ENCODE measurements at places on chromosomes 2 and 18. TPM values are rescaled to one million over a fixed set of nuclear protein-coding genes. Genes with fewer than 3 reads are reported as not detected.

DNA sequence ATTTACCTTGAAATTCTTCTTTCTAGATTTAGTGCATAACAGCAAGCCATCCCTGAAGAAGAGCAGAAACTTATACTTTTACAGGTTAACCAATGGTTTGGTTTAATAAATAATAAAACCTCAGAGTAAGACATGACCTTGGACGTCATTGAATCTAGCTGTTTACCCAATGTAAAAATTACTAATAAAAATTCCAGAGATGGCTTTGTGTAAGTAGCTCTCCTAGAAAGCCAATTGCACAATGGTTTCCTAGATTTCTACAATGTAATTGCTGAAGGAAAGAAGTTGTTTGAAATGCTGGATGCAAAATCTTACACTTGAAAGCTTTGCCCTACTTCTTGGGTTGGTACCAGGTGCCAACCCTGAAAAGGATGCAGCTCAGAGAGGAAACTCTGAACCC, 1.5 kb downstream of the XDH start:
- no peak for DNase-seq
- H3K4me3 ChIP-seq: no peak overlapping the region
- H3K27me3 ChIP-seq: no peaks in the 10 kb centered on the region
- H3K4me1 ChIP-seq: no peaks in the 10 kb centered on the region

GRCh38 chr2:12428324-12428723, 288.4 kb upstream of the TRIB2 start:
- H3K27ac ChIP-seq: no peak overlapping the region
- H3K4me1 ChIP-seq: peaks cover 3% of the 10 kb centered on the region
- H3K4me3 ChIP-seq: no peak overlapping the region
- peak; percentile 90 for DNase-seq
- no peaks in the 10 kb centered on the region for H3K27me3 ChIP-seq
- no peaks in the 10 kb centered on the region for H3K36me3 ChIP-seq

DNA sequence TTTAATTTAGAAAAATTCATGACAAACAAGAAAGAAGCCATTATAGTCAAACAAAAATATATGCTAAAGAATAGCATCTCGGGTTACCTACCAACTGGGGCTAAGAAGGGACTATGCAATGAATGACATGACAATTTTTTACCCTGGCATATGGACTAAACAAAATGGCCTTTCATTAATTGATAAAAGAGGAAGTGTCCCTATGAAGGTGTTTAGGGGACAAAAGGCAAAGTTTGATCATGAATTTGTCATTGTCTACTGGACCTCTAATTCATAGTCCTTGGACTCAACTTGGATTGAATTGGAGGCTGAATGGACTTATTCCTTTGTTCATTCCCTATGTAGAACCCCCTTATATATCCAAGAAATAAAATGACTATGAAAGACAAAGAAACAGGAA, 12.7 kb downstream of the MAIP1 start:
- H3K4me1 ChIP-seq: no peaks in the 10 kb centered on the region
- no peaks in the 10 kb centered on the region for H3K27me3 ChIP-seq

DNA sequence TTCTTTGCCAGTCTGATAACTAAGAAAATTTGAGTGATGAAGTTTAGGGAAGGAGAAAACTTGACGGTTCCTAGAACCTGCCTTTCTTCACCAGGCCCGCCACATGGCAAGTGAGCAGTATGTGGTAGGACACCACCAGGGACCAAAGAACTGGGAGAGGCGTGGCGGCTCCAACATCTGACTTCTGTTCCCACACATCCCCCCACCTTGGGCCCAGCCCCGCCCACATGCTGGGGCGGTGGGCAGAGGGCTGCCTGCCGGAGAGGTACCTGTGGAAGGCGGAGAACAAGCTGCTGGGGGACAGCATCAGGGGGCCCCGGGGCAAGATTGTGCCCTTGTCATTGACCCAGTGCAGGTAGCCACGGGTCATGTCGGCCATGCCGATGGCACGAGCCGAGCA, 75.0 kb downstream of the EMILIN2 start:
- H3K27ac ChIP-seq: no peak overlapping the region
- no peak overlapping the region for H3K4me3 ChIP-seq
- DNase-seq: no peak
- H3K4me1 ChIP-seq: no peaks in the 10 kb centered on the region
- peaks cover 33% of the 10 kb centered on the region for H3K36me3 ChIP-seq

DNA sequence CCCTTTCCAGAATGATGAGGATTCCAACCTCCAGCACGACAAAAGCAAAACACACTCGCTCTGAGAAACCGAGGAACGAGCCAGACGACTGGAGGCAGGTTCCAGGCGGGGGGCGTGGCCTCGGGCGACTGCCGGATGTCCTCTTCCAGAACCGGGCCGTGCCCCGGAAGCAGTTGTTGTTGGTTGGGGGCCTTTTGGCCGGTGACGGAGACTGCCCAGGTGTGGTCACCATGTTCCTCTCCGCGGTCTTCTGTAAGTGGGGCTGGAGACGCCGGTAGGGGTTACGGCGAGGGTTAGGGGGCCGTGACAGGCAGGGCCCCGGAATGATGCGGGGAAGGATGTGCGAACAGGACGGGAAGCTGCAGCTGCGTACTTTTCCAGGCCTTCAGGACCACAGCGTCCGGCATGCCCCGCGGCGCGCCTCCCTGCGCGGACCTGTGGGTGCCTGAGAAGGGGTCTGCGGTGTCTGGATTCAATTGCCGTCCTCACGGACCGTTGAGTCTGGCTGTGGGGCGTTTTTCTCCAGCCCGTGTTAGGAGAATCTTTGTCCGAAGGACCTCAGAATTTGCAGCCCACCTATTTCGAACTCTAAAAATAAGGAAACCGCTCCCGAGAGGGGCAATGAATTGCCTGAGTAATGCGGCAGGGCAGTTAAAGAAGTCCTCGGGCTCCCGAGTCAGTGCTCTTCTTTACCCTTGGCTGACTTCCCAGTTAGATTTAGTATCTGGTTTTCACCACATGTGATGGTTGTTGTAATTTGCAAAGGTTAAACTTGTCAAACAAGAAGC, at the start of gene MRPL33:
Gene MRPL33 (plus strand): TSS at position 172 of the 788 bp plus-strand sequence. CDS start 59 bp downstream, at position 231.
- no peaks in the 10 kb centered on the region for H3K27me3 ChIP-seq
- peak; percentile 91 for DNase-seq
- H3K36me3 ChIP-seq: peaks cover 2% of the 10 kb centered on the region
- peak within 1 kb of the TSS; percentile 64 for H3K4me3 ChIP-seq
- no peaks in the 10 kb centered on the region for H3K4me1 ChIP-seq

GRCh38 chr2:224563537-224563936, 21.6 kb downstream of the CUL3 start:
- no peaks in the 10 kb centered on the region for H3K27me3 ChIP-seq
- peak; percentile 62 for DNase-seq
- no peak overlapping the region for H3K27ac ChIP-seq
- H3K4me3 ChIP-seq: no peak overlapping the region
- no peaks in the 10 kb centered on the region for H3K36me3 ChIP-seq

DNA sequence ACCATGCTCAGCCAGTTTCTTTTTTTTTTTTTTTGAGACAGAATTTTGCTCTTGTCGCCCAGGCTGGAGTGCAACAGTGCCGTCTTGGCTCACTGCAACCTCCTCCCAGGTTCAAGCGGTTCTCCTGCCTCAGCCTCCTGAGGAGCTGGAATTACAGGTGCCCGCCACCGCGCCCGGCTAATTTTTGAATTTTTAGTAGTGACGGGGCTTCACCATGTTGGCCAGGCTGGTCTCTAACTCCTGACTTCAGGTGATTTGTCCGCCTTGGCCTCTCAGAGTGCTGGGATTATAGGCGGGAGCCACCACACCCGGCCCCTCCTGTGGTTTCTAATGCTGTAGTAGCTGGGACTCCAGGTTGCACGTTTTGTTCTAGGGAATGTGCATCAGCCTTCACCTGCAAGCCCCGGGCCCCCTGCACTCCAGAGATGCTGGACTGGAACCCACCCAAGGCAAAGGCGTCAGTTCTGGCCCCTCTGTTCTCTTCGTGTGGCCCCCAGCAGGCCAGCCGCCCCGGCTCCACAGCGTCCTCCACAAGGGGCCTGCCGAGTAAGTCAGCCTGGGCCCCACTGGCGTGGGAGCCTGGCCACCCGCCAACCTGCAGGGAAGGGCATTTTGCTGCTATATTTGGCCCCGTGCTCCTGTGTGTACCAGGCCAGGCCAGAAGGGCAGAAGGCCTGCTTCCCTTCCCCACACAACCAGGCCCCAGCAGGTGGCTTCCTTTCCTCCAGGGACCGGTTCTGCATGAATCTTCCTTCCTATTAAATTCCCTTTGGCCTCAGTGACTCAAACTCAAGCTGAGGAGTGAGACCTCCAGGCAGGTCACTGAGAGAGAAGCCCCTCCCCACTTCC, 25.7 kb upstream of the B3GNT7 start:
- H3K36me3 ChIP-seq: no peaks in the 10 kb centered on the region
- H3K27me3 ChIP-seq: no peaks in the 10 kb centered on the region
- no peak overlapping the region for H3K4me3 ChIP-seq
- no peak overlapping the region for H3K27ac ChIP-seq
- no peaks in the 10 kb centered on the region for H3K4me1 ChIP-seq
- no peak for DNase-seq

DNA sequence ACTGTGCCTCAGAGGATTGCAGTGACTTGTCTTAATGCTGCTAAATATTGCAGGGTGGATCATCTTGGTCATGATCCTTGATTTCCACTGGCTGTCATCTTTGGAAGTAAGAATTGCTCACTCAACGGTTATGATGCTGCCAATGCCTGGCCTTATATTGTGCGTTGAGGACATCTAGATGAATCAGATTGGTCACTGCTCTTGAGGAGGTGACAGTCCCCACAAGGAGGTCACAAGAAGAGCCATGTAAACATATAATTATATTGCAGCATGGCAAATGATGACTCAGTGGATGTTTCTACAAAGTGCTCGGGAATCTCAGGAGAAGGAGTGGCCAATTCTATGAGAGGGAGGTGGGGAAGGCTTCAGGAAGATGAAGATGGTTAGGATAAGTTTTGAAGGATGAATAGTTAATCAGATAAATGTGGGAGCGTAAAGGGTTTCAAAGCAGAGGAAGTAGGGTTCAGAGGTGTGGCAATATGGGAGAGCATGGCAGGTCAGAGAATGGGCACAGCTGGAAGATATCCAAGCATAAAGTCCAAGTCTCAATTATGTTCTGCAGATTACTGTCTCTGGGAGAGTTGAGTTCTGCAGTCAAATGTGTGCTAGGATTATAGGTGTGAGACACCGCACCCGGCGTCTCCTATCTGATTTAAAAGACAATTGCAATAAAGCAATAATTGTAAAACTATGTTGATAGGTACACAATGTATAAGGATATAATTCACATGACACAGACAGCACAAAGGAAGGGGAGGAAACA, 21.3 kb upstream of the TMEM131 start:
- no peak overlapping the region for H3K27ac ChIP-seq
- no peaks in the 10 kb centered on the region for H3K27me3 ChIP-seq
- H3K4me1 ChIP-seq: no peaks in the 10 kb centered on the region

- peak; percentile 61 for DNase-seq
- H3K4me1 ChIP-seq: peaks cover 3% of the 10 kb centered on the region
- H3K36me3 ChIP-seq: no peaks in the 10 kb centered on the region
Measured at GRCh38 chr18:58438161-58438957, 190.5 kb downstream of the ALPK2 start.

GRCh38 chr2:74602586-74603281, 45.4 kb downstream of the M1AP start:
- DNase-seq: peak; percentile 42
- H3K4me3 ChIP-seq: no peak overlapping the region
- peaks cover 10% of the 10 kb centered on the region for H3K27me3 ChIP-seq

- no peak overlapping the region for H3K27ac ChIP-seq
- H3K4me1 ChIP-seq: no peaks in the 10 kb centered on the region
- DNase-seq: no peak
- no peaks in the 10 kb centered on the region for H3K27me3 ChIP-seq
- H3K36me3 ChIP-seq: no peaks in the 10 kb centered on the region
Measured at GRCh38 chr18:31658670-31659575, 25.5 kb downstream of the B4GALT6 start.

DNA sequence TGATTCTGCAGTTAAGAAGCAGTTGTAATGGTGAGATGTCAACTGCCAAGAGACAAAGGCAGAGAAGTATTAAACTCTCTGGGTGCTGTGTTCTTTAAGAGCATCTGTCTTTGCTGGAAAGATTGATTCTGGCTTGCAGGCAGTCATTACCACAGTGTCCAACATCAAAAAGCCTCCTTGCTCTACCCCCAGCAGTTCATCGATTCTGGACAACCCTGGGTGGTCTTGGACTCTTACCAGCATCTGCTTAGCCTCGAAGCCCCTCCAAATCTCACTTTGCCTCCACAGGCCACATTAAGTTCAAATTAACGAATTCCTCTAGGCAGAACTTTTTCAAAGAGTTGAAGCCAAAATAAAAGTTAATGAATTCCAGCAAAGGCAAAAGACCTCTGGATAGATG, 1061.4 kb downstream of the TSN start:
- no peaks in the 10 kb centered on the region for H3K27me3 ChIP-seq
- H3K4me1 ChIP-seq: no peaks in the 10 kb centered on the region
- H3K36me3 ChIP-seq: no peaks in the 10 kb centered on the region
- no peak for DNase-seq
- no peak overlapping the region for H3K27ac ChIP-seq
- no peak overlapping the region for H3K4me3 ChIP-seq

The RIT2 gene
- not detected for total RNA-seq

The MARCO gene
- total RNA-seq: not detected

The RAPGEF4 gene
- total RNA-seq: 1.3 TPM

Measured in fibroblast of lung (primary cell).